Stimulated activated CD4-positive, alpha-beta T cell treated with anti-CD3 and anti-CD28 coated beads, Interleukin-4, amount 100 ng/mL, for 4 hours (primary cell): ENCODE measurements at places on chromosomes 4 and X.

- no peak for DNase-seq
Observed at GRCh38 chr4:183303301-183303700, 16.8 kb downstream of the CLDN22 start.

GRCh38 chr4:46196086-46196485, 72.2 kb upstream of the GABRG1 start:
- no peak for DNase-seq

- DNase-seq = no peak
Observed at GRCh38 chrX:82676386-82676785, 831.7 kb upstream of the POU3F4 start.

GRCh38 chrX:139224953-139225665, 305.4 kb upstream of the F9 start:
- no peak for DNase-seq

- DNase-seq = no peak
Observed at GRCh38 chrX:23926015-23926414, 18.2 kb downstream of the CXorf58 start.

- no peak for DNase-seq
Observed at GRCh38 chrX:74023203-74023602, 280.8 kb upstream of the ZCCHC13 start.

- no peak for DNase-seq
Observed at GRCh38 chr4:158808399-158808798, 39.6 kb downstream of the FNIP2 start.
